ENCODE measurements at places on chromosomes 4 and X. TPM values are rescaled to one million over a fixed set of nuclear protein-coding genes. Genes with fewer than 3 reads are reported as not detected.

The SNCA gene
- total RNA-seq, result 69.5 TPM

The ENOX2 gene
- 3.8 TPM for total RNA-seq

The MAGEC3 gene
- total RNA-seq, result 0.63 TPM

The DCAF4L1 gene
- 0.31 TPM for total RNA-seq

The PAK3 gene
- total RNA-seq, result 105 TPM

The HPSE gene
- 0.94 TPM for total RNA-seq

The DUSP9 gene
- total RNA-seq, result 1.6 TPM

Measured in parietal lobe (tissue), 2 donors.